ENCODE measurements at places on chromosomes 13 and 19.

DNA sequence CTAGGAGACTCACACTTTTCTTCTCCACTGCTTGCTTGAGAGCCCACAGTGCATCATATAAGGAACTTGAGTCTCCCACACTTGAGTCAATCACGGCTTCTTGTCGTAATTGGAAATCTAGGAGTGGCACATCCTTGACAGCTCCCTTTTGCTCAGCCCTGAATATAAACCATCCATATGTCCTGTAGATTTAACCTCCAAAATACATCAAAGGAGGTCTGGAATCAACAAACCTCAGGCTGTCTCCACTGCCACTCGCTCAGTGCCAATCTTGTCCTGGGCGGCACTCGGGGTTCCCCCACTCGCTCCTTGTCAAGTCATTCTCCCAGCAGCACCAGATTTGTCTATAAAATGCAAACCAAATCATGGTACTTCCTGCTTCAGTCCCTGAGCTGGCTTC is 84.4 kb upstream of the UQCRFS1 start:
- no peak for DNase-seq

- no peak for DNase-seq
These were observed 414.1 kb upstream of the SLITRK1 start for GRCh38 chr13:84296401-84296800.

DNA sequence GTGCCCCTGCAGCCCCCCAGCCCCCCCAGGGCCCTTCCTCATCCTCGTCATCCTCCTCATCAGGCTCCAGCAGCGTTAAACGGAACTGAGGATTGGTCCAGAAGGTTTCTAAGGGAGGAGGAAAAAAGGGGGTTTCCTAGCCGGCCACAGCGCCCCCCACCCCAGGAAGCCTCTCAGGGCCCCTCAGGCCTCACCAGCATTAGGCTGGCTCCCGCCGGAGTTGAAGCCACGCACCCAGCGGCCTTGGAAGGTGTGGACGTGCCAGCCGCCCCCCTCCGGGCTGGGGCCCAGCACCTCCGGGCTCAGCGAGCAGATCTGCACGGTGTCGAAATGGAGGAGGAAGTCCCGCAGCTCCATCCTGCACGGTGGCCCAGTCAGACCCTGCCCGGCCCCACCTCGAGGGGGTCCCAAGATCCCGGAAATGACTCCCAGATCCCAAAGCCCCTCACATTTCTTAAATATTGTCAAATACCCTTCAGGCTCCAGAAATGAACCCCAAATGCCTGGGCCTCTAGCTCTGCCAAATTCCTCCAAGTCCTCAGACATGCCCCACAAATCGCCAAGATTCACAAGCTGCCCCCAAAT is 6.9 kb downstream of the CAPN12 start:
- no peak for DNase-seq

DNA sequence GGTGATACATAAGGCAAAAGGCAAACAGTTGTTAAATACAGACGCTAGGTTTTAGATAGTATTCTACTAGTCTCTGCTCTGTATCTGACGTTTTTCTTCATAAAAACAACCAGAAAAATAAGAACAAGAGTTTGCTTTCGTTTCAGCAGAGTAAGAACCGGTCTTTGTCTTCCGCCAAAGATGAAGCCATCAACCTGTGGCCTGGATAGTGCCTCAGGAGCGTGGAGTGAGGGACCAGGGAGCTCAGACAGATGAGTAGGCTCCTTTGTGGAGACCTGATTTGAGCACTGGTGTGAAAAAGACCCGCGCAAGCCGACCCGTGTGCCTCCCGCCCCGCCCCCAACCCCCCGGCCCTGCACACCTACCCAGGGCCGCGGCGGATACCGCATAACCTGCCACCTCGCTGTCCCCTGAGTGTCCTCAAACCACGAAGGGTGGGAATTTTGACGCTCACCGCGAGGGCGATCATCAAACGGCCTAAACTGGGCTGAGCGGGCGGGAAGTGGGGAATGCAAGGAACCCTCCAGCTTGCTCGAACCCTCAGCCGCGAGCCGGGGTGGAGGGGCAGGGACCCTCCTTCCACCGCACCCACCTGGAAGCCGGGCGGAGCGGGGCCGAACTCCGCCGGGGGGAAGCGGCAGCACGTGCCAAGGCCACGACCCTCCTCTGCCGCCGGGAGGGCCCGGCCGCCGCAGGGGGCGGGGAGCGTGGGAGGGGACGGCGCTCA is 866 bp upstream of the LMO7 start:
- DNase-seq: no peak

DNA sequence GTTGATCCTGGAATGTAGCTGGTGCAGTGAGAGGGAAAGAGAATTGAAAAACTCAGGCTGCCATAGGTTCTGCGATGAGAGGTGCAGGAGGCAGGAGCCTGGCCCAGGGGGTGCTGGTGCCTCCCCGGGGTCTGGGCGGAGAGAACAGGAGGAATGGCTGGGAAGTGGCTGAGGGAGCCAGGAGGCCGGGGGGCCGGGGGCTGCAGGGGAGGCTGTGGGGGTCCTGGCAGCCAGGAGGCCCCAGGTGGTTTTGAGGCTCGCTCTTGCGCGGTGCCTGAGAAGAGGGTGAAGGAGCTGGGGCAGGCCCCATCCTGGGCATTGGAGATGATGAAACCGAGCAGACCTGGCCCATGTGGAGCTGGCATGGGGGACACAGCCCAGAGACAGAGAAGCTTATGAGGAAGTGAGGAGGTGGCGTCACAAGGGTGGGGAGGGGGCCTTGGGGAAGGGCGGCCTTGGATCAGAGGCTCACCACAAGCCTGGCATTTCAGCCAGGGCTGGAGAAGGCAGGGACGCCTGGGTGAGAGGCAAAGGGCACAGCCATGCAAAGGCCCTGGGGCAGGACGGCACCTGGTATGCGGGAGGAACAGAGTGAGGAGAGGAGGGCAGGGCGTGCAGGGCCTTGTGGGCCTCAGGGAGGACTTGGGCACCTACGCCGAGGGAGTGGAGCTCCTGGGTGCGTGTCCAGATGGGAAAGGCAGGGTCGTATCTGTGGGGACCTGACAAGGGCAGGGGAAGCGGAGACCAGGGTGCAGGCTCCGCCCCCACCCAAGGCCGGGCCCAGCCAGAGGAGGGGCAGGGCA is 1.3 kb upstream of the TEKTIP1 start:
- no peak for DNase-seq

DNA sequence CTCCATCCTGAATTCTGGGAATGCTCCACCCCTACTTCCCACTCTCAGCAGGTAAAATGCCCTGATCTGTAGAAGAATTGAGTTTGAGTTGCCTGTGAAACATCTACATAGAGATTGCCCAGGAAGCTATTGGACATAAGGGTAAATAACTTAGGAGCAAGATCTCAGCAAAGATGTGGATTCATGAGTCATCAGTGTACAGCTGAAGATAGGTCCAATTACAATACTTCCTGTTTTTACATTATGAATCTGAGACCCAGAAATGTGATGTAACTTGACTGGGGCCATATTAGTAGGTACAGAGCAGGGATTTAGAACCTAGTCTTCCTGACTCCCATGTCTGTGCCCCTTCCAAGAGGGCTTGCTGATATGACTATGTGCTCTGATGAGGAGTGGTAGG is 79.4 kb upstream of the FNDC3A start:
- DNase-seq: no peak

DNA sequence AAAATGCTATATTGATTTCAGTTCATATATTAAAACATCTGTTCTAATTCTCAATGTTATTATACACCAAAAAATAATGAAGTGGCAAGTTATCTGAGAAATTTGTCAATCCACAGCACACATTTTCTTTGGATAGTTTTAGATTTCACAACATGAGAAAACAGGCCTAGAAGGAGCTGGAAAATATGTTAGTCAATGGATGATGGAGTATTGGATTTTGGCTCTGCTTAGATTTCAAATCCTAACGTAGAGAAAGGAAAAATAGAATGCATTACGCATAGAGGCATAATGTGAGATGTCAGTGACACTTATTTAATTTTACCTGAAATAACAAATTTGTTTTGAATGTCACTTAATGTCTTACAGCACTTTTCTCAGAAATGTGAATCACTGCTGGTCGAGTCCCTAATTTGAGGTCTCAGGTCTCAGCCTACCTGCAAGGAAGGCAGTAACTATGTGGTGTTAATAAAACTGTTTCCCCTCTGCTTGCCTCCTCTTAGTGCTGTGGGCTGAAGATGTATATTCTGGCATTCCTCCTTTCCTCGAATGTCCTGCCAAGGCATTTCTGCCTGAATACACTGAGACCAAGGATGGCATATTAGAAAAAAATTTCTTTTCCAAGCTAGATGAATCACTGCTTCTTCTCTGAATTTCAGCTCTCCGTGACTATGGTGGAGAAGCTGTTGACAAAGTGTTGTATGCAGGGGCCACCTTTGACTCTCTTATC is 232.4 kb downstream of the POSTN start:
- no peak for DNase-seq

DNA sequence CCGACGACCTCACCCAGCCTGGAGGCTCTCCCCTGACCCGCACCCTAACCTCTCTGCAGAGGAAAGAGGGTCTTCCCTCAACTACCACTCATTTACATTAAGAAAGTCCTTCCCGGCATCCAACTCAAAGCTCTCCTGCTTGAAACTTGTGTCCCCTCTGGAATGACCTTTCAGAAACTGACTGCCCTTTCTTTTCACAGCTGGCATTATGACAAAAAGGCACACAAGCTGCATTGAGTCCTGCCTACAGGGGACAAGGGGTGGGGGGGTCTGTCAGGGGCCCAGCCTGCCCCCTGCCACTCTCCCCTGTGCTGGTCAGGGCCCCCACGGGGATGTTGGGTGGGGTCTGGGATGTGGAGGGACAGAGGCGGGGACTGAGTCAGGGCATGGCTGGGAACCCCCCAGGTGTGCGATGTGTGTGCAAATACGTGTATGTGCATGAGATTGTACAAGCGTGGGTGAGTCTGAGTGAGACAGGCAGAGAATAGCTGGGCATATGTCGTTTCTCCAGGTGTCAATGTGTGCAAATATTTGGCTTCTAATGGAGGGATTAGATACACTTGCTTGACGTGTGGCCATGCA is 2.0 kb downstream of the COL5A3 start:
- no peak for DNase-seq

GRCh38 chr19:37942516-37942902 is 35.5 kb downstream of the SIPA1L3 start:
- no peak for DNase-seq

DNA sequence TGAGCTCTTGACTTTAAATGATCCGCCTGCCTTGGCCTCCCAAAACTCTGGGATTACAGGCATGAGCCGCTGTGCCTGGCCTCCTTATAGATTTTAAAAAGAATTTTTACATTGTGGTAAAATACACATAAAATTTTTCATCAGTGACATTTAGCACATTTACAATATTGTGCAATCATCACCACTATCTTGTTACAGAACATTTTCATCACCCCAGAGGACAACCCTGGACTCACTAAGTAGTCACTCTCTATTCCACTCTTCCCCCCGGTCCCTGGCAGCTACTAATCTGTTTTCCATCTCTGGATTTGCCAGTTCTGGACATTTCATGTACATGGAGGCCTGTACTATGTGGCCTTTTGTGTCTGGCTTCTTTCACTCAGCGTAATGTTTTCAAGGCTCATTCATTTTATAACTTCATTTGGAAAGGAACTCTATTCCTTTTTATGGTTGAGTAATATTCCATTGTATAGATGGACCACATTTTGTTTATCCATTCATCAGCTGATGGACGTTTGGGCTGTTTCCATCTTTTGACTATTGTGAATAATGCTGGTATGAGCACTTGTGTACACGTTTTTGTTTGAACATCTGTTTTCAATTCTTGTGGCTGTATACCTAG is 19.9 kb downstream of the MEGF8 start:
- no peak for DNase-seq

GRCh38 chr19:50909240-50910070 is 1.7 kb downstream of the KLK4 start:
- DNase-seq: no peak

DNA sequence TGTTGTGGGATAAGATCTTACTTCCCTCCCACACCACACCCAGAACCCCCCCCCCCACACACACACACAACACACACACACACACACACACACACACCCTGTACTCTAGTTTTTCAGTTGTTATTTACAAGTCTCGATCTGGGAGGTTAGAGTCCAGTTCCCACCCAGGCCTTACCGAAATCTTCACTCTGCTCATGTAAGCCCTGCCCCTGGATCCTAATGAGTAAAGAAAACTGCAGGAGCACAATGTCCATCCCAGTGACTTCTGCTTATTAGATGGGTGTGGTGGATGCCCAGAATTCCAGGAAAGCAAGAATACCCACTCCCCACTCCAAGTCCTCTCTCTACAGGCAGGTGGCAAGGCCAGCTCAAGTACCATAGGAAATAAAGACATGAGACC is 23.0 kb downstream of the STARD13 start:
- no peak for DNase-seq

DNA sequence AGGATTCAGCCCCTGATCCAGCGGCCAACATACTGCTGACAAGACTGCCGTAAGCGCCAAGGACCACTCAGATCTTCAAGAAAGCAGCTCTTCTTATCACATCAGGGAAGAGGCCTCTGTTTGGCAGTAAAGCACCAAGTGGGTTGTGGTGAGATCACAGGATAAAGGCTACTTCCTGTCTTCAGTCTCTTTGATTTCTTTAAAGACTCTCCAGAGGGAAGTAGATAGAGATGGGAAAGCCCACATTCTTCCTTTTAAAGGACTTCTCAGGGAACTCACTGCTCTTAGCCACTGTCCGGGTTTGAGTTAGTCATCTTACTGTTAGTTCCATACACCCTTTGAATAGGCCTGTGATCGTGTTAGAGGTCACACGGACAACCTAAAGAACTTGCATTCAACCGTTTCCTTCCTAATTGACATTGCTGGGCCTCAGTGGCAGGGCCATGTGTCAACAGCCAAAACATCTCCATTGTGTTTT is 47.2 kb upstream of the POMP start:
- no peak for DNase-seq

GRCh38 chr13:51916051-51916818 is 54.5 kb downstream of the CCDC70 start:
- DNase-seq: no peak

- DNase-seq: no peak
These were observed 56.1 kb downstream of the LRCH1 start for GRCh38 chr13:46609052-46609451.

- no peak for DNase-seq
These were observed 2.0 kb downstream of the RAB8A start for GRCh38 chr19:16113727-16114126.

DNA sequence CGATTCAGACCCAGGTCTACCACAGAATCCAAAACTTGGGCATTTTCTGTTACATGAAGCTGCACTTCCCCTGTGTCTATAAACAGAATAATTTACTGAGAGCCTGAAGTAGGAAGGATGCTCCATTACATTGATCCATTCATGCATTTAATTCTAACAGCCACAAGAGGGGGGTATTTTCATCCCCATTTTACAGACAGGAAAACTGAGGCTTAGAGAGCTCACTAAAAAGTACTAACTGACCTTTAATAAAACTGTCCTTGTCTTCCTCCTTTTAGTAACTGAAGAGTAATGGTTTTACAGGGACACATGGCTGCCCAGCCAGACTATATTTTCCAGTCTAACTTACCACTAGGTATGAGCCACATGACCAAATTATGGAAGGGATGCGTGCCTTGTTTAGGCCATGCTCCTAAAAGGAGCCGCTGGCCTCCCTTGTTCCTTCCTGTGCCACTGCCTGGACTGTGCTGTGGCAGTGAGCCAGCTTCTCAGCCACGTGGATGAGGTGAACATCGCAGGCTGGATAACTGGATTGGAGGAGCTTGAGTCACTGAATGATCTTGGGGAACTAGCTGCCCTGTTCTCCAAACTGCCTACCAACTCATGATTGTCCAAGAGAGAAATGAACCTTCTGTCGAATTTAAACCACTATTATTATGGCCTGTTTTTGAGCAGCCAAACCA is 108.3 kb downstream of the DOCK9 start:
- DNase-seq: no peak

- no peak for DNase-seq
These were observed 21.4 kb downstream of the CFAP97D2 start for GRCh38 chr13:114200399-114200911.

Measured in AG04449 (cell line).